ENCODE measurements at places on chromosomes 1 and 21. TPM values are rescaled to one million over a fixed set of nuclear protein-coding genes. Genes with fewer than 3 reads are reported as not detected.

Gene ALX3
- total RNA-seq: not detected

Gene HOOK1
- total RNA-seq: under 0.01 TPM

Gene TIAM1
- 0.37 TPM for total RNA-seq

Gene SPTA1
- 0.18 TPM for total RNA-seq

Gene KRTAP13-2
- total RNA-seq: not detected

Gene S100A3
- total RNA-seq: 10.4 TPM

Data from smooth muscle cell of bladder (primary cell).